ENCODE measurements at places on chromosomes 1 and 21.

DNA sequence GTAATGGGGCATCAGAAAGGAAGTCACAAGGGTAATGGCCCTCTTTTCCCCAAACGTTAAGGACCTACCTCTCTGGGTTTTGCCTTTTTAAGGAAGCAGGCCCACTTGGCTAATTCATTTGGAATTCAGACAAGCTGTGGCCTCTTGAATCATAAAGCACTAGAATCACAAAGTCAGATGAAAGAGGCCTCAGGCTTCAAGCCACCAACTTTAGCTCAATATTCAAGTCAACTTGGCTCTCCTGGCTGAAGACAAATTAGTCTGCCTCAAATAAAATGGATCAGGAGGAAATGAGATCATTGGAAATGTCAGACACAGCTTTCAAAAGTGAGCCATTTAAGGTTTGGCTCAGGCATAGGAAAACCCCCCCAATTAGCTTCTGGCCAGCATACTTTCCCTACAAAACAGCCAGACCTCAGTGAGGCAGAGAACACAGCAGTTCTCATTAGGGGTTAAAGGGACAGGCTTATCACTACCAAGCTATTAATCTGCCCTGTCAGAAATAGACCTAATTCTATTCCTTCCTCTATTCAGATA lies 34.3 kb downstream of the SLC35D1 start:
- DNase-seq: no peak

DNA sequence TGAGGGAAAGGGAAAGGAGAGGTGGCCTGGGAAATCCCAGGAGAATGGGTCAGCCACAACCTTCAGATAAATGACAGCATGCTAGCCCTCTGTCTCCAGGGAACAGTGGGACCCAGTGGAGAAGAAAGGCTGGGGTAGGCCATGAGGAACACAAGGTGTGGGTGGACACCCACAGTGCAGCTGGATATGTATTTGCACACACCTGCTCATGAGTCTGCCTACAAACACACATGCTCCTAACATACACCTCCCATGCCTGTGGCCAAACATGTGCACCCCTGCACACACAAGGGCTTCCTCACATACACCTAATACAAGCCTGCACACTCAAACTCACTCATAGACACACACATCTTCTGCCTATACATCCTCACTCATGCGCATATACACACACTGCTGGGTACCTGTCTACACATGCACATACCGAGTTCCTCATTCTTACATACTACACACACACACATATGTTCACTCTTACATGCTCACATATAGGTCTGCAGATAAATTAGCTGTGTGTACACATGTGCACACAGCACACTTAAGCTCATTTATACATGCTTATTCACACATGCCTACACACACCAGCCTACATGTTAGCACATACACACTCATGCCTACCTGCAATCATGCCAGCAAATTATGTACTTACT lies 3.6 kb downstream of the C1orf216 start:
- no peak for DNase-seq

GRCh38 chr1:82597649-82598048 lies 796.9 kb downstream of the ADGRL2 start:
- DNase-seq: no peak

- peak; percentile 63 for DNase-seq
Observed at GRCh38 chr21:16942703-16943102, 570.1 kb upstream of the CXADR start.

DNA sequence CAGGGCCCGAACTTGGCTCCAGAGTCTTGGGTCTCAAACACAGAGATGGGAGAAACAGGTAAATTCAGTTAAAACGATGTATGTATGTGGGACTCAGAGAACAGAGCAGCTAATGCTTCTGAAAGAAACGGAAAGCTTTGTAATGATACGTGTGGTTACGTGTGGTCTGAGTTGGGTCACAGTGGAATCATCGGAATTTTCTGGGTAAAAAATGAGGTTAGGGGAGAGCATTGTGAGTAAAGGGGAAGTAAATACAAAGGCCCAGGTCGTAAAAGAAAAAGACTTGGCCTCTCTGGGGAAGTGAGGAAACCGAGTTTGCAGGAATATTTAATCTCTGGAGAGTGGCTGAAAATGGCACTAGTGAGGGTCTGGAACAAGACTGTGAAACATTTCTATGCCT lies 8.3 kb downstream of the NHLH2 start:
- DNase-seq: no peak

GRCh38 chr1:116754198-116754977 lies at the start of gene CD2:
Gene CD2, plus strand, starts transcription at chr1:116754430. Its CDS starts 63 bp downstream, at chr1:116754493.
- DNase-seq: no peak

GRCh38 chr1:4767308-4767707 lies 112.9 kb downstream of the AJAP1 start:
- DNase-seq: no peak

GRCh38 chr1:211642870-211643269 lies 32.6 kb downstream of the NEK2 start:
- DNase-seq: no peak

DNA sequence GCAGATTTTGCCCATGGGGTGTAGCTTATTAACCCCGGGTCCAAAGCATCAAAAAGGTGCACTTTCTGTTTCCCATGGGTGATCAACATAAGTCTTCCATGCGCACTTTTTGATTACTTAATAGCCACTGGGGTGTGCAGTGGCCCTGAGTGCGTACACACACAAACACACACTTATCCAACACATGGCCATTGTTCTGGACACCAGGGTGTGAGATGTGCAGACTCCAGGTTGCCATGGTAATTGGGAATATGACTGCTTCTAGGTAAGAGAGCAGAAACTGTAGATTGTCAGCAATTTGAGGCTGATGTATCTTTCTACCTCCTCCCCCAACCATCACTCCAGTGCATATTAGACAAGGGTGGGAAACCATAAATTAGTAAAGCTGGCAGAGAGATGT lies 68.8 kb downstream of the MAB21L3 start:
- no peak for DNase-seq

GRCh38 chr1:228830185-228830953 lies 95.1 kb downstream of the RHOU start:
- DNase-seq: no peak

GRCh38 chr1:8809342-8809736 lies 8.1 kb downstream of the RERE start:
- no peak for DNase-seq
